ENCODE measurements at places on chromosomes 16 and 17. TPM values are rescaled to one million over a fixed set of nuclear protein-coding genes. Genes with fewer than 3 reads are reported as not detected.

GRCh38 chr16:918068-918467 is 52.7 kb downstream of the LMF1 start:
- DNase-seq = peak; percentile 8

GRCh38 chr17:17783116-17783824 is 53.5 kb downstream of the SREBF1 start:
- DNase-seq = peak; percentile 44

GRCh38 chr17:10657879-10658278 is 770 bp upstream of the MYH3 start:
- no peak for DNase-seq

GRCh38 chr16:8622315-8622656 is 788 bp downstream of the METTL22 start:
- no peak for DNase-seq

GRCh38 chr17:74414510-74414909 is 17.4 kb upstream of the GPRC5C start:
- DNase-seq = no peak

GRCh38 chr16:86170720-86171119 is 271.8 kb downstream of the IRF8 start:
- DNase-seq = no peak

DNA sequence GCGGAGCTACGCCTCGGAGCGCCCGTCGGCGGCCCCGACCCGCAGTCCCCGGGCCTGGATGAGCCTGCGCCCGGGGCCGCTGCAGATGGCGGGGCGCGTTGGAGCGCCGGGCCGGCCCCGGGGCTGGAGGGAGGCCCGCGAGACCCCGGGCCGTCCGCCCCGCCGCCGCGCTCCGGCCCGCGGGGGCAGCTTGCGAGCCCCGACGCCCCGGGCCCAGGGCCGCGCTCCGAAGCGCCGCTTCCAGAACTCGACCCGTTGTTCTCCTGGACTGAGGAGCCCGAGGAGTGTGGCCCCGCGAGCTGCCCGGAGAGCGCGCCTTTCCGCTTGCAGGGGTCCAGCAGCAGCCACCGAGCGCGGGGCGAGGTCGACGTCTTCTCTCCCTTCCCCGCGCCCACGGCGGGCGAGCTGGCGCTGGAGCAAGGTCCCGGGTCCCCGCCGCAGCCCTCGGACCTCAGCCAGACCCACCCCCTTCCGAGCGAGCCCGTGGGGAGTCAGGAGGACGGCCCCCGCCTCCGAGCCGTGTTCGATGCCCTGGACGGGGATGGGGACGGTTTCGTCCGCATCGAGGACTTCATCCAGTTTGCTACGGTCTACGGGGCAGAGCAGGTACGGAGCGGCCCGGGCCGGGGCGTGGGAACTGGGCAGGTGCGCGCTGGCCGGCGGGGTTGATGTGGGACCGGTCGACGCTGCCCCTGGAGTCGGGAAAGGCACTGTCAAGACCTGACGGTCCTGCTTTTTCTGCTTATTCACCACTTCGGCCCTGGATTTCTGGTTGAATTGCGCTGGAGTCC is 861 bp downstream of the RAB11FIP3 start:
- DNase-seq = peak; percentile 35

- DNase-seq = no peak
Measured at GRCh38 chr16:82649766-82650165, 23.0 kb downstream of the CDH13 start.

GRCh38 chr16:4283441-4283840 is 10.6 kb upstream of the TFAP4 start:
- DNase-seq = no peak

GRCh38 chr16:69396187-69397061 is 10.6 kb upstream of the TERF2 start:
- DNase-seq = peak; percentile 93

- DNase-seq = peak; percentile 78
Measured at GRCh38 chr17:81153340-81153803, 11.9 kb upstream of the PVALEF start.

- DNase-seq = peak; percentile 54
Measured at GRCh38 chr16:15950161-15950854, 892 bp downstream of the ABCC1 start.

GRCh38 chr16:75002474-75002873 is 3.6 kb downstream of the ZNRF1 start:
- DNase-seq = no peak

Gene TBC1D3I
- total RNA-seq = 0.05 TPM

Gene KRTAP4-1
- total RNA-seq = not detected

Gene SMPD3
- total RNA-seq = 0.17 TPM

Gene CHST6
- 1.9 TPM for total RNA-seq

Gene PSMB3
- total RNA-seq = 188 TPM

Gene PRSS27
- 0.09 TPM for total RNA-seq

Gene PTGES3L
- total RNA-seq = not detected

Gene HIRIP3
- total RNA-seq = 9.3 TPM

Gene SLFN12
- 75.6 TPM for total RNA-seq

Gene TPSD1
- not detected for total RNA-seq
